ENCODE measurements at places on chromosomes 16 and 17.
A peak's percentile ranks its signal among the peaks of the same experiment; 100 is the strongest.

DNA sequence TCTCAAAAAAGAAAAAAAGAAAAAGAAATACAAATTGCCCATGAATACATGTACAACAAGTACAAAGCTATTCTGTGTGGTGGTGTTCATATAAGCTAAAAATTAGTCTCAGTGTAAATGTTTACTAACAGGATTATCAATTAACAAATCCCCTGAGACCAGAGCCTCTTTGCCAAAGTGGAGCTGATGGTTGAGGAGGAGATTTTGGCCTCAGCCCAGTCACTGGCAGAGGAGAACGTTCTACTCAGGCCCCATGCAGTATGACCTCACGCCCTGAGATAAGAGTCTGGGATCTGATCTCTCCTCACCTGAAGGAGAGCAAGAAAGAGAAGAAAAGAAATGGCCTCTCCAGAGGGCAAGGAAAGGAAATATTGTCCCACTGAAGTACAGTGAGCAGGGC lies 35.5 kb upstream of the NOL11 start:
- no peak for DNase-seq

GRCh38 chr17:68378268-68379176 lies 78.8 kb downstream of the WIPI1 start:
- no peak for DNase-seq

- no peak for DNase-seq
These were observed 304.7 kb downstream of the CA10 start for GRCh38 chr17:51853857-51854256.

- DNase-seq, result no peak
These were observed 114.6 kb downstream of the CYB561 start for GRCh38 chr17:63331301-63332061.

DNA sequence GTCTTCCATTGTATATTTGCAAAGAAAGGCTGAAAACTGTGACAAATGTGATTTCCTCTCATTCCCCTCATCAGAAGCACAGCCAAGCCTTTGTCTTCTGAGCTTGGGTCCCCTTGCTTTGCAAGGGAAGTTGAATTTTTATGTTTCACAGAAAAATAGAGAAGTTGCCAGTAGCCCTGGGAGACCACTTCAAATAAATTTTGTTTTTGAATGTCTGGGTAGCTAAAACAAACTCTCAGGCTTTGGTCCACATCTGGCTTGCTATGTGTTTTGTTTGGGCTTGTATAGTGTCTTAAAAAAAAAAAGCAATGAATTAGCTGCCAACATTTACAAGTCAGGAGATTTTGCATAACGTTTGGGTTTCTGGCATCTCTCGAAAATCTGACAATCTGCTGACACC lies 24.1 kb downstream of the PIK3R6 start:
- DNase-seq, result no peak

- no peak for DNase-seq
These were observed 18.4 kb downstream of the SYT17 start for GRCh38 chr16:19186408-19186807.

DNA sequence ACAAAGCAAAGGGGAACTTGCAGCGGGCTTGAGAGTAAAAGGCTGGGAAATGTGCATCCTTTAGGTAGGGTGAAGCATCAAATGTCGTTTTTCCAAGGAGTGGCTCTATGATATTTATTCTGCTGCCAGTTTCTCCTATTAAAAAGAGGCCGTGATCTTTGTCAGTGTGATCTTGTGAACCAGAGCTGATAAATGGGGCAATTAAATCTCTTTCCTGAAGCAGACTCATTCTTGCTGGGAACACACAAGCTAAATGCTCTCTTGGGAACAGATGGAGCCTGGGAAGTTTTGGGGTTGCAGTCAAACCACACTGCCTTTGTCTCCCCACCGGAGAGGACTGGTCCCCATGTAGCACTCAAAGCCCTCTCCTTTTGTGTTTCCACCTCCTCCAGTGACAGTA lies 408.9 kb downstream of the GRIN2A start:
- DNase-seq, result no peak

- DNase-seq, result no peak
These were observed 210.2 kb downstream of the MSI2 start for GRCh38 chr17:57466521-57466920.

DNA sequence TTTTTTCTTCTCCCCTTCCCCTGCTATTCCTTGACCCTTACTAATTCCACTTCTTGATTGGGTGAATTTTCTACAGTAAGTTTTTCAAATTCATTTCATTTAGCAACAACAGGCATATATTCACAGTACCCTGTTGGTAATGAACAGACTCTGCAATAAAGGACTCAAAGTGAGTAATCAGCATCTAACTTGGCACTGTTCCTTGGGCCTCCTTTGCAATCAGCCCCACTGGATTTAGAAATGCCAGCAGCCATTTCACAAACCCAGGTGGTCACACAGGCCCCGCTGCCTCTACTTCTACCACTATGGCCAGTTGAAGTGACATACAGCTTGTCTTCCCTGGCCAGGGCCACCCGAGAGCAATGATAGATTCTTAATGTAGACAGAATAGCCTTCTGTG lies 113.8 kb downstream of the CYB561 start:
- DNase-seq, result no peak

DNA sequence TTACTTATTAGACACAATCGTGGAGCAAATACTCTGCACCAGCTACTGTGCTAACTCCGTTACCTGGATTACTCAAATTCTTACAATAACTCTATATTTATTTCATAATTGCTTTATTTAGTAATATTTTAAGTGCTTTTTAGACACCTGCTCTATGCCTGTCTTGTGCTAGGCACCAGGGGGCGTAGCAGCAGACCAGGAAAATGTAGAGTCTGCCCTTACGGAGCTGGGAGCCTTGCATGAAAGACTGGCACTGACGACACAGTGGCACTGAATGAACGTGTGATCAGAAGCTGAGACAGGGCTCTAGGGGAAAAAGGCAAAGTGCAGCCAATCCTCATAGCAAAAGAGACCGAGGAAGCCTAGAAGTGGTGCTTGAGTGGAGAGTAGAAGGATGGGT lies 486.5 kb downstream of the CDH13 start:
- peak; percentile 4 for DNase-seq

GRCh38 chr16:68902003-68902968 lies 59.0 kb downstream of the TANGO6 start:
- DNase-seq, result peak; percentile 43

DNA sequence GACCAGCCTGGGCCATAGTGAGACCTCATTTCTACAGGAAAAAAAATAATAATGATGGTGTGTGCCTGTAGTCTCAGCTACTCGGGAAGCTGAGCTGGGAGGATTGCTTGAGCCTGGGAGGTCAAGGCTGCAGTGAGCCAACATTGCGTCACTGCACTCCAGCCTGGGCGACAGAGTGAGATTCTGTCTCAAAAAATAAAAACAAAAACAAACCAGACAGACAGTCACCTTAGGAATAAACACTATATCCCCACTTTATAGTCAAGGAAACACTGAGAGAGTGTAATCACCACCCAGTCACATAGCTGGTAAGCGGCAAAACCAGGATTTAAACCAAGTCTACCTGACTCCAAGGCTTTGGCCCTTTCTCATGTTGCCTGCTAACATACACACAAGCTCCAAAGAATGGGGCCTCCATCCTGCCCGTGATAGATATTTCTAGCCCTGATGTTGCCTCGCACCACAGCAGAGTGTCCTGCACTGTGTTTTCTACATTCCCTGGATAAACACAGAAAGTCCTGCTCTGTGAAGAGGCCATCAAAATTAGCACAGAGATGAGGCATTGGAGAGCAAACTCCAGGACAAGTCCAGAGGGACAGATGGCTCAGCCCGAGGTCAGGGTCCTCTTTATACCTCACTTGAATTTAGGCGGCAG lies 66.1 kb upstream of the SMURF2 start:
- no peak for DNase-seq

- DNase-seq, result no peak
These were observed at the start of gene PDE6G for GRCh38 chr17:81656118-81656743. Gene PDE6G (minus strand): TSS chr17:81656542. CDS start chr17:81653305, 3,237 bp downstream.

DNA sequence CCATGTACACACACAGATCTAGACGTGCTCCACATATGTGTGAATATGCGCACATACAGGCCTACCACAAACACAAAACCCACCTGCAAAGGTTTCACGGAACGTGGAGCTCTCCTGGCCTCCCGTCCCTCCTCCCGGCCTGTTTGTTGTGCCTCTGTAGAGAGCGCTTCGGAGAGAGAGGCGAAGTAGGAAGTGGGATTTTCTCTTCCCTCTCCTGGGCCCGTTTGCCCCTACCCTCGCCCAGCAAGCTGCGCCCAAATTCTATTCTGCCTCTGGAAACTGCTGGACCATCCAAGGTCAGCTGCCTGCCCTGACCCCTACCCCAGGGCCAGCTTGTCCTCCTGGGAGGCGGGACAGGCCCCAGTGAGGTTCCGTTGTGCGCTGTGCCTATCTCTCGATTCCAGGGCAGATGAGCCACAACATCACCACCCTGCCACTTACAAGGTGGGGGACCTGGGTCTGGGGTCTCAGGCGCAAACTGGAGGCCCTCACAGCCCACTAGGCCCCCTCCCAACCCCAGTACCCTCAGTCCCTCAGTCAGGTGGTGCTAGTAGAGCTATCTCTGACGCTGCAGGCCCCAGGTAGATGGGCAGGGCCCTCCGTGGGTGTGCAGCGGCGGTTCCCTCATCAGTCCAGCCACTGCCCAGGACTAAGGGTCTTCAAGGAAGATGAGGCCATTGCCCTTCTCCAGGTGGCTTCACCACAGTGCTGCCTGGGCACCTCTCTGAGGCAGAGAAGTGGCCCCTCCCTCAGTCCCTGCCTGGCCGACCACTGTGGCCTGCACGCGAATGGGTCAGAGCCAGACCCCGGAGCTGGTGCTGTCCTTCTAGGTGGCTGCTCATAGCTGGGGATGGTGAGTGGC lies 54.2 kb downstream of the BEAN1 start:
- no peak for DNase-seq

DNA sequence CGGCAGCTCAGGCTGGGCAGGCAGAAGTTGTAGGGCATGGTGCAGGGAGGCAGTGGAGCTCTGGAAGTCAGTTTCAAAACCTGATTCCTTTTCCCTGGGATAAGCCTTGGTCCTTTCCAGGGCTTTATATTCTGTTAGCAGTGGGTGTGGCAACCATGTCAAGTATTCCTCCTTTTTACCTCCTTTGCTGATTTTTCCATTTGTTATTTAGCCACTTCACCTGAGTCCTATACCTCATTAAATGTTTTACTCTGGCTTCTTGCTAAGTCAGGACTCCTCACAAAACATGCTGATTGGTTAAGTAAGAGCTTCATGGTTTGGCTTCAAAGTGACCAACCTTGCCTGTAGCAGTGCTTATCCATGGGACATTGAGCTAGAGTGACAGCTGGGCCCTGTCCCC lies at the start of gene KRT33B:
TSS of gene KRT33B (minus strand) at position 101 of the 400 bp plus-strand sequence. CDS start at position 38, 63 bp downstream.
- no peak for DNase-seq

GRCh38 chr16:22322021-22322471 lies 24.8 kb downstream of the POLR3E start:
- no peak for DNase-seq

DNA sequence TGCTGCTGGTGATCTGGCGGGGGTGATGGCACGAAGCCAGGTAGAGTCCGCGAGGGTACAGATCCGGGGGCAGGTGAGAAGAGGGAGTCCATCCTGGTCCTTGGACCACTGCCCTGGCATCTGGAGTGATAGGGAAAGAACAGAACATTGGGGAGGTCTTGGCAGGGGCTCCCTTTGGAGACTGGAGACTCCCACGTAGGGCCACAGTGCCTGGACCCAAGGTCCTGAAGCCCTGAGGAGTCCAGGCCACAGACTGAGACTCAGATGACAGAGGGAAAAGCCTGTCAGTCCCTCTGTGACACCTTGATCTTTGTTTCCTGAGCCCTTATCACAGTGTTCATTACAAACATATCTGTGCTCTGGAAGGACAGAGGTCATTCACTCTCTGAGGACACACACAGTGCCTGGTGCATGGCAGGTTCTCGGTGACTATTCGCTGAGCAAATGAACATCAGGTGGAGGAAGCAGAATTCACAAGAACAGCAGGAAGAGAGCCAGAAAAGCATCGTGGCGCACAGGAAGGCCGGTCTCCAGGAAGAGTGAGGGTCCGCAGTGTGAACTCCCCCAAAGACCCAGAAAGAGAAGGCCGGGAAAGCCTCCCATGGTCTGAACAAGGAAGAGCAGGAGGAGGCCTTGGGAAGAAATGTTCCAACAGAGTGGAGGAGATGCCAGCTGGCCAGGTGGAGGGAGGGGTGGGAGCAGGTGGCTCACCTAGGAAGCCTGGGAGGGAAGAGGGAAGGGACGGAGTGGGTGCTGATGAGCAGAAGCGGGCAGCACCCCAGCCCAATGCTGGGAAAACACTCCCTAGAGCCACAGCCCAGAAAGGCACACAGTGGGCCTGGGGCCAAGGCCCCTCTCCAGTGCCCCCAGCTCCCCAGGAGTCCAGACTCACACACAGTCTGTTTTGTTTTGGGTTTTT lies 20.5 kb downstream of the PEMT start:
- no peak for DNase-seq

DNA sequence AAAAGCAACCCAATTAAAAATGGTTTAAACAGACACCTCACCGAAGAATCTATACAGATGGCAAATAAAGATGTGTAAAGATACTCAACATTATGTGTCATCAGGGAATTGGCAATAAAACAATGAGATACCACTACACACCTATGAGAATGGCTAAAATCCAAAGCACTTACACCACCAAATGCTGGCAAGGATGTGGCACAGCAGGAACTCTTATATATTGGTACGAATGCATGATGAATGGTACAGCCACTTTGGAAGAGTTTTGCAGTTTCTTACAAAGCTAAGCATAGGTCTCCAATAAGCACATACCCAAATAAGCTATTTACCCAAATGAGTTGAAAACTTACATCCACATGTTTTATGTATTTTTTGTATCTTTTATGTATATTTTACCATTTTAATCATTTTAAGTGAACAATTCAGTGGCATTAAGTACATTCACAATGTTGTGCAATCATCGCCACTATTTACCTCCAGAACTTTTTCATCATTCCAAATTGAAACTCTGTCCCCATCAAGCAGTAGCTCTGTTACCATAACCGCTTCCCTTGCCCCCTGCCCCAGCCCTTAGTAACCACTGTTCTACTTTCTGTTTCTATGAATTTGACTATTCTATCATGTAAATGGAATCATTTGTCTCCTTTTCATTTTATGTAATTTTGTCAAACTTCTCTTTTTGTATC lies 6.7 kb upstream of the ALDH3A2 start:
- no peak for DNase-seq

DNA sequence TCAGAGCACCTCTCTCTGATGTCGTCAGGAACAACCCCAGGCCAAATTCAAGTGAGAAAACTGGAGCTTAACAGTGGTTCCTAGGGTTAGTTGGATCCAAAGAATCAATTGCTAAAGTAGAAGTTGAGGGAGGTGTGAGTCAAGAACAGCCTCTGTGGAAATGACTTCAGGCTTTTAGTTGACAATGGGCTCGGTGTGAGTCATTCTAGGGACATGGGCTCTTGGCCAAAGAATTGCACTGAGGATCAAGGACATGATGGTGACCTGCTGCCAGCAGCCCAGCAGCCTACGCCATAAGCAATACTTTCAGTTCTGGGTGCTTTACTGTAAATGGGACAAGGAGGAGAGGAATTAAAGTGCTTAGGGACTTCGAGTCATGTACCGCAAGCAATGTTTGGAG lies 32.1 kb upstream of the SMURF2 start:
- peak; percentile 41 for DNase-seq
